Neural progenitor cell (in vitro differentiated cells): ENCODE measurements at places on chromosomes 1 and 21.

GRCh38 chr1:76142771-76143540 is 68.4 kb downstream of the ST6GALNAC3 start:
- H3K4me1 ChIP-seq, result peaks cover 34% of the 10 kb centered on the region
- no peak overlapping the region for H3K4me3 ChIP-seq
- no peaks in the 10 kb centered on the region for H3K27me3 ChIP-seq
- DNase-seq, result no peak

GRCh38 chr1:55230659-55231058 is 15.5 kb upstream of the USP24 start:
- no peak for DNase-seq
- no peaks in the 10 kb centered on the region for H3K27me3 ChIP-seq
- no peaks in the 10 kb centered on the region for H3K4me1 ChIP-seq

- no peak overlapping the region for H3K27ac ChIP-seq
- peaks cover 5% of the 10 kb centered on the region for H3K4me1 ChIP-seq
- no peak for DNase-seq
- no peak overlapping the region for H3K4me3 ChIP-seq
- H3K27me3 ChIP-seq, result no peaks in the 10 kb centered on the region
These were observed 11.6 kb upstream of the GOLPH3L start for GRCh38 chr1:150708595-150708994.

GRCh38 chr1:44237721-44238457 is 24.6 kb downstream of the DMAP1 start:
- no peak overlapping the region for H3K4me3 ChIP-seq
- H3K27ac ChIP-seq, result no peak overlapping the region
- peak; percentile 89 for DNase-seq
- no peaks in the 10 kb centered on the region for H3K36me3 ChIP-seq
- no peaks in the 10 kb centered on the region for H3K27me3 ChIP-seq

- no peaks in the 10 kb centered on the region for H3K36me3 ChIP-seq
- DNase-seq, result no peak
- H3K4me3 ChIP-seq, result no peak overlapping the region
- H3K4me1 ChIP-seq, result no peaks in the 10 kb centered on the region
These were observed 159.8 kb downstream of the NEK7 start for GRCh38 chr1:198316546-198317100.

- peak overlapping the region; percentile 81 for H3K27ac ChIP-seq
- peak; percentile 49 for DNase-seq
- peaks cover 39% of the 10 kb centered on the region for H3K4me1 ChIP-seq
- no peaks in the 10 kb centered on the region for H3K36me3 ChIP-seq
- no peaks in the 10 kb centered on the region for H3K27me3 ChIP-seq
These were observed 63.3 kb upstream of the WDR26 start for GRCh38 chr1:224497714-224498573.

- no peak overlapping the region for H3K27ac ChIP-seq
- peaks cover 3% of the 10 kb centered on the region for H3K27me3 ChIP-seq
These were observed 19.6 kb downstream of the OLIG1 start for GRCh38 chr21:33089395-33090119.
